Activated T-helper 9 cell treated with anti-CD3 and anti-CD28 coated beads, Interleukin-2, amount 50 U/mL, for 16 hours (primary cell): ENCODE measurements at places on chromosomes 13 and 19.

DNA sequence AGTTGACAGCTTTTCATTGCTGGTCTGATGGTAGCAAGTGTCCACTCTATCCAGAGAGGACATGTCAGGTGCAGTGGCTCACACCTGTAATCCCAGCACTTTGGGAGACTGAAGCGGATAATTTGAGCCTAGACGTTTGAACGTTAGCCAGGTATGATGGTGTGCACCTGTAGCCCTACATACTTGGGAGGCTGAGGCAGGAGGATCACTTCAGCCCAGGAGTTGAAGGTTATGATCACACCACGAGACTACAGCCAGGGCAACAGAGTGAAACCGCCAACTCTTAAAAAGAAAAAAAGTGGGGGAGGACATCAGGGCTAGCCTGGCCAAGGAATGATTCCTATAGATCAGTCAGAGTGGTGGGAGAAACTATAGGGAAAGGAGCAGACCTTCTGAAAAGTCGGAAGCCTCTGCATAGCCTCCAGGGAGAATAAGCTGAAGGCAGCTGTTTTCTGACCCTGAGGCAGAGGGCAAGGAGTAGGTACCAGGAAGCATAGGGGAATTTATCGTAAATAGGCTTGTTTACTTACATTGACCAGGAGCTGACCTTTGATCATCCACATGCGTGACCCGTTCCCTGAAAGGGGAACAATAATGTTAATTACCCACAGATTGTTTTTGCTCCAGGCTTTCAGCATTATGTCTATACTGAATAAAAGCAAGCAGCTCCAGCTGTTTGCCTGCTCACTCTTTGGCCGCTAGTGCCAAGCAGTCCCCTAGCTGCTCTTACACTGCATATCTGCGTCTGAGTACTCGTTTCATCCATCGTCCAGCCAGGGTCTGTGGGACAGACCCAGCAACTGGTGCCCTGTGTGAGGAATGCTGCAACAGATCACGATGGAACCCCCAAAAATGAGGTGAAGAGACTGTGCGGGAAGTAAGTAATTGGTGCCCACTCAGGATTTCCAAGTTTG is 161.6 kb downstream of the RNF17 start:
- no peak for DNase-seq

DNA sequence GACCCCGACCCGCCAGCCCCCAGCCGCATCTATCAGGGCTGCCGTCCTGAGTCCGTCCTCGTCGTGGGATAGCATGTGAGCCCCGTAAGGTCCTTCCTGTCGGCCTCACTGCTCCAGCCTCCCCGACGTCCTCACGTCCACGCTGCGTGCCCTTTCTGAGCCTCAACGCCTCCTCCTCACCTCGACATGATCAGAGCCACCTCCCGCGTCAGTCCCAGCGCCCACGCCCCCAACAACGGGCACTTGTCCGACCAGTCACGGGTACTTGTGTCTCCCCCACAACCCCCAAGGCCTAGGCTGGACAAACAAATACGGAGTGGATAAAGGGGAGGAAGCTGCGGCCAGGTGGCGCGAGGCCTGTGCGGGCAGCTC is 665 bp downstream of the ZNF497 start:
- DNase-seq, result peak; percentile 28

GRCh38 chr19:42361545-42361910 is 28.6 kb downstream of the CNFN start:
- no peak for DNase-seq

GRCh38 chr13:44323754-44324153 is 49.9 kb upstream of the SERP2 start:
- DNase-seq, result no peak

- no peak for DNase-seq
Observed at GRCh38 chr13:101098873-101099272, 317.4 kb downstream of the NALCN start.

GRCh38 chr19:33295621-33296487 is 6.5 kb downstream of the CEBPA start:
- no peak for DNase-seq

DNA sequence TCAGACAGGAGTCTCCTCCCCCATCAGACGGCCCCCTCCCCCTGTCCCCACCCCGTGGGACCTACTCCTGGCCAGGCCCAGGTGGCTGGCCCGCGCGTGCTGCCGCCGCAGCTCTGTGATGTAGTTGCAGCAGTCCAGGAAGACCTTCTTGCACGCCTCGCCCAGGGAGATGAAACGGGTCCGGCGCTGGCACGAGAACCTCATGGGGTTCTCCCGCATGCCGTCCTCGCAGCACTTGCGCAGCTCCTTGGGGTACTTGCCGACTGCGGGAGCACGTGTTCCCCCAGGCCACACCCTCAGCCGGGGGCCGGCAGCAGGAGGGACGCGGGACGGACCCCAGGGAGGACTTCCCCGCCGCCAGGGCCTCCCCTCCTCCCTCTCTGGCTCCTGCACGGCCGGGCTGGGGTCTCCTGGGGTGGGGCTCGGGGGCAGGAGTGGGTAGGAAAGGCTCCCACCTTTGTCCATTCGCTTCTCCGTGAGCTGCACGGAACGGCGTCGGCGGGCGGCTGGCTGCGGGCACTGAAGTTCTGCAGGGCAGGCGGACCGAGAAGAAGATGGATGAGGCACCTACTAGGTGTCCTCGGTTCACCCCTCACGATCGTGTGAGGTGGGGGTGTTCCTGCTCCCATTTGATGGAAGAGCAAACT is 13.3 kb downstream of the C3 start:
- no peak for DNase-seq

GRCh38 chr13:100600461-100600860 is 11.9 kb upstream of the GGACT start:
- no peak for DNase-seq

GRCh38 chr13:98476538-98476966 is 100.4 kb downstream of the STK24 start:
- DNase-seq, result peak; percentile 81

DNA sequence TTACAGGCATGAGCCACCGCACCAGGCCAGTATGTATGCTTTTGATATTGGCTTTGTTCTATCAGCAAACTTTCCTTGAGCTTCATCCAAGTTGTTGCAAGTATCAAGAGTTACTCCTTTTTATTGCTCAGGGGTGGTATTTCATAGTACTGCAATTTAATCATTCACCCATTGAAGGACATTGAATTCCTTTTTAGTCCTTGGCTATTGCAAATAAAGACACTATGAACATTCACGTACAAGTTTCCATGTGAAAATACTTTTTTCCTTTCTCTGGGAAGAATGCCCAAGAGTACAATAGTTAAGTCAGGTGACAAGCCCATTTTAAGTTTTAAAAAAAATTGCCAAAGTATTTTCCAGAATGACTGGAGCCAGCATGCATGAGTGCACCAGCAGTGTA is 20.4 kb downstream of the CEACAM3 start:
- no peak for DNase-seq

DNA sequence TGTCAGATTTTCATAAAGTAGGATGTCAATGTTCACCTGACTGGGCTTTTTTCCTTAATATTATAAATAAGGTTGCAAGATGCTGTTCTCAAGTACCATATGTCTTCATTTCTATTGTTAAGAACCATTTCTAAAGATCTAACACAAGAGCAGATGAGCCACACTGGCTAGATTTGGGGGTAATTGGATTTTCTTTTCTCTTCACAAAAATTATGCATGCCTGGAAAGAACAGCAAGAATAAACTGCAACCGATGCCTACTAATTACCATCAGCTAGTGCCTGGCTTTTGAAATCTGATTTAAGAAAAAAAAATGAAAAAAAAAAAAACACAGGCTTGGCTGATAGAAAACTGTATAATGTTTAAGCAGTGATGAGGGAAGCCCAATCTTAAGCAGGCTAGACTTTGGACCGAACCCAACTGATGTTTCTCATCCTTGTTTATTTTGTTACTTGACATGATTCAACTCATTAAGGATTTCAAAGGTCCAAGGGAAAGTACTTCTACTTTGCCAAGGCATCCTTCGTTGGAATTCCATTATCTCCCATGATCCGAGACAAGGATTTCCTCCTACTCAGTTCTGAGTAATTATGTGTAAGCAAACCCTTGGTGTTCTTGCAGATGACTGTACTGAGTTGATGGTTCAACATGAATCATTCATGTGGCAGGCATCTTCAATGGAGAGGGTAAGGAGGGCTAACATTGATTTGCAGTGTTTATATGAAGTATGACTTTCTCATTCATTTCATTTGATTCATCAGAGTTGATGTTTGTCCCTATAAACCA is 300.5 kb downstream of the SPRY2 start:
- DNase-seq, result no peak

GRCh38 chr13:43347877-43348276 is 324.5 kb downstream of the DNAJC15 start:
- no peak for DNase-seq

DNA sequence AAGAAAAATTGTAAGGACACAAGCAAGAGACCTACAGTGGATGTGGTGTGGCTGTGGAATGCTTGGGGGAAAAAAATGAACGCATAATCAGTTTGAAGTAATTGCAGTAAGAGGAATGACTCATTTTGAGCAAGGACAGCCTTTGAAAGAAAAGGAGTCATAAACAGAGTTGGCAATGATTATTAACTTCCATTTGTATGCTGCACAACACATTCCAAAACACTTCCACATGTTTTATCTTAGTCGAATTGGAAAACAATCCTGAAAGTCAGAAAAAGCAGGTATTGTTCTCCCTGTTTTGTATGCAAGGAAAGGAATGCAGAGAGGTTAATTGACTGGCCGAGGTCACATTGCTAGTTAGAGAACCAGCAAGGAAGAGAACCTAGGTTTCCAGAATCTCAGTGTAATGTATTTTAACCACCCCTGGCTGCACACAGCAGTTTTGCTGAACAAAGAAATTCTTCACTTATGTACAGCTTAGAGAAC is 630.0 kb upstream of the MIR17HG start:
- no peak for DNase-seq

DNA sequence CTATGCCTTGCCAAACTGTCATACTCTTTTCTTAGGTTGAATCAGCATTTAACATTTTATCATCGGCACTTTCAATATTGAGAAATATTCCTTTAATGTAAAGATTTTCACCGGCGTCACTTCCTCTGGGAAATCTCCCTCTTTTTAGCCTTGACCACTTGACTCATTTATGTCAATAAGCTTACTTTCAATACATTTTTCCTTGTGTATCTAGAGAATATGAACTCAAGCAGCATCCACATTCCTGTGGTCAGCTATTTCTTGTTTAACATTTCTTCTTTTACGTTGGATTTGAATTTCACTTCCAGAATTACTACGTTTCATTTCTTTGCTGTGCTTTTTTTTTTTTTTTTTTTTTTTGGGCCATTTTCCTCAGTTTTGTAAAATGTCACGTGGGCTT is 271.2 kb upstream of the HTR2A start:
- no peak for DNase-seq

DNA sequence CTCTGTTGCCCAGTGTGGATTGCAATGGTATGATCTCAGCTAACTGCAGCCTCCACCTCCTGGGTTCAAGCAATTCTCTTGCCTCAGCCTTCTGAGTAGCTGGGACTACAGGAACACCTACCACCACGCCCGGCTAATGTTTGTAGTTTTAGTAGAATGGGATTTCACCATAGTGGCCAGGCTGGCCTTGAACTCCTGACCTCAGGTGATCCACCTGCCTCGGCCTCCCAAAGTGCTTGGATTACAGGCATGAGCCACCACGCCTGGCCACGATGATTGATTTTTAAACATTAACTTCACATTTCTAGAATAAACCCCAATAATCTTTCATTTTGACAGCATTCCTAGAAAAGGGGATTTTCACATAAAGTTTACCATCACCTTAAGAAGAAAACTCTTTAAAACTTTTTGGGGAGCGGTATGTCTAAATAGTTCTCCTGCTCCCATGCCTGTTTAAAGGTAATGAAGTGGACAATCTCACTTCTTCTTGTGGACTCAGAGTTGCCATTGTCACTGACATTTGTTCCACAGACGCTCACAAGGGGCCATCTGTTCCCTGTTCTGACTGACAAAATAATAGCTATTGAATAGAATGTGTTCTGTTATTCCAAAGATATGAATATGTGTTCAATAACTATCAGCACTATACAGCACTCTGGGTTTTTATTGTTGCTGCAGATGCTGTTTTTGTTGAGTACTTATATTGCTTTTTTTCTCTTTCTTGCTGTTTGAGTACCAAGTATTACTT is 66.1 kb upstream of the C1QTNF9B start:
- no peak for DNase-seq

- no peak for DNase-seq
Observed at GRCh38 chr13:24209138-24209537, 48.6 kb downstream of the SPATA13 start.

GRCh38 chr19:46426506-46427162 is 2.1 kb downstream of the PNMA8C start:
- no peak for DNase-seq

DNA sequence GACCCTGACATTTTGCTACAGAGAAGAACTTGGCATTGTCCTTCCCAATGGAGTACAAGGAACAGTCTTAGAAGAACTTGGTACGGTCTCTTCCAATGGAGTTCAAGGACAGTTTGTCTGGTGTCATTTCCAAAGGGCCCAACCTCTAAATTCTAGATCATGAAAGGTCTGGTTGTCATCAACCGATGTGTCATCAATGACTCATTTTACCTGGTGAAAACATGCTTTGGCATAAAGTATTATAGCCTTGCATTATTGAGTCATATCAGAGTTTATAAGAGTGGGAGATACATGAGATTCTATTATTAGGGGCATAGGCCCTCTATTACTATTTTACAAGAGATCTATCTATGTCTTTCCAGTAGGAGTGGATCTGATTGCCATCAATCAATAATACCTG is 4.3 kb downstream of the CYP2B6 start:
- DNase-seq, result no peak

DNA sequence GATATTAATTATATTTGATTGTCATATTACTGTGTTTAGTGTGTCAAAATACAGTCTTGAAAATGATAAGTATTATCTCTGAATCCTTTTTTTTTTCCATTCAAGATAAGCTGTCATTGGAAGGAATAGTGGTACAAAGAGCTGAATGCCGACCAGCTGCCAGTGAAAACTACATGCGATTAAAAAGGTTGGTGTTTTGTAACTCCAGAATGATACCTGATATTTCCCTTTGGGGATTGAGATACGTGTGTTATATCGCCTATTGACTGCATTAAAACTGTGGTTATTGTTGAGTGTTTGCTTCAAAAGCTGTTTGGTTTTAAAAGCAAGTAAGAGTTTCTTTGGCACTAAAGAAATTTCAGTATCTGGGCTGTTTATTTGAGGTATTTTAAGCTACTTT is 6.5 kb upstream of the KCTD4 start:
- no peak for DNase-seq

GRCh38 chr19:49712397-49712859 is 21.5 kb downstream of the CPT1C start:
- DNase-seq, result no peak

GRCh38 chr19:14536926-14537692 is 7.7 kb downstream of the TECR start:
- DNase-seq, result no peak

DNA sequence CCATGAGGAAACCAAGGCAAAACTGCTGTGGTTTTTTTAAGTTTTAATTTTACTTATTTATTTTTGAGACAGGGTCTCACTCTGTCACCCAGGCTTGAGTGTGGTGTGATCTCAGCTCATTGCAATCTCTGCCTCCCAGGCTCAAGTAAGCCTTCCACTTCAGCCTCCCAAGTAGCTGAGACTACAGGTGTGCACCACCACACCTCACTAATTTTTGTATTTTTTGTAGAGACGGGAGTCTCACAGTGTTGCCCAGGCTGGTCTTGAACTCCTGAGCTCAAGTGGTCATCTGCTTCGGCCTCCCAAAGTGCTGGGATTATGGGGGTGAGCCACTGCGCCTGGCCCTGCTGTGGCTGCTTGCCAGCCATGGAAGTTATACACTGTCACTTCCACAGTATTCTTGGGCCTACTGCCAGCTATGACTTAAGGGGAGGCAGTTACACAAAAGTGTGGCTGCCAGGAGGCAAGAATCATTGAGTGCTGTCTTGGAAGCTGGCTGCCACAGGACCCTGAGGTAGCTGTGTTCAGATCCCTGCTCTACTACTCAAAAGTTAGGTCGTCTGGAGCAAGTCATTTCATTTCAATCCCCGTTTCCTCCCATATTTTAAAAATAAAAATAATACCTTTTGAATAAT is 12.7 kb downstream of the FARP1 start:
- no peak for DNase-seq
